ENCODE measurements at places on chromosomes 1 and 21.

GRCh38 chr1:171167785-171168184 lies 17.3 kb upstream of the FMO2 start:
- DNase-seq = no peak

DNA sequence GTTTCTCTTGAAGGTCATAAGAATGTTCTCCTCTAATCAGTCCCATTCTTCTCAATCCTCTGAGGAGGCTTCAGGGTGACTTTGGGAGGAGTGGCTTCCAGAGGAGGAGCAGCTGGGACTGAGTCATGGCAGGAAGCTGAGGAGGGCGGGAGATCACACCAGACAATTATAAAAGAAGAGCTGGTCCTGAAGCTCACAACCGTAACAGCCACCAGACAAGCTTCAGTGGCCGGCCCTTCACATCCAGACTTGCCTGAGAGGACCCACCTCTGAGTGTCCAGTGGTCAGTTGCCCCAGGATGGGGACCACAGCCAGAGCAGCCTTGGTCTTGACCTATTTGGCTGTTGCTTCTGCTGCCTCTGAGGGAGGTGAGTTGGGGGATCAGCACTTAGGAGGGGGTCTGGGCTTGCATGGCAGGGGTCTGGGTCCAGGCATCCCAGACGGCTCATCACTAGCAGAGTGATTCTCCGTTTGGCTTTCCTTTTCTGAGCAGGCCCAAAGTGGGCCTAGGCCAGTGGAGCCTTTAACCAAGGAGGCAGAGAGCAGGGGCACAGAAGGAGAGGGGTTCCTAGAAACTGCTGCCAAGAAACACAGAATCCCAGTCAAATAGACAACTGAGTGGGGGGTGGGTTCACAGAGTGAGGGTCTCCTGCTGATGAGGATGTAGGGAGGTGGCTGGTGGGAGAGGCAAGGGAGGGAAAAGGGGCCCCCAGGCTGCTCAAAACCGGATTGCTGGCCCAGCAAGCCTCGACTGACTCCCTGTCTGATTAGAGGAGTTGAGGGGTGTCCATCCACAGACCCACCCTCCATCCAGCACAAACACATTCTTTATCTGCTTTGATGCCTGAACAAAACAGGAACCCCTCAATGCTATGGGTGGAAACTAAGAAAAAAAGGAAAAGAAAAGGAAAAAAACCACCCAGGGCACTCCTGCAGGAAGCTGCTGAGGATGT lies at the start of gene ECM1:
TSS of gene ECM1 (plus strand) at position 198 of the 953 bp plus-strand sequence. CDS start at position 299, 101 bp downstream.
- no peak for DNase-seq

DNA sequence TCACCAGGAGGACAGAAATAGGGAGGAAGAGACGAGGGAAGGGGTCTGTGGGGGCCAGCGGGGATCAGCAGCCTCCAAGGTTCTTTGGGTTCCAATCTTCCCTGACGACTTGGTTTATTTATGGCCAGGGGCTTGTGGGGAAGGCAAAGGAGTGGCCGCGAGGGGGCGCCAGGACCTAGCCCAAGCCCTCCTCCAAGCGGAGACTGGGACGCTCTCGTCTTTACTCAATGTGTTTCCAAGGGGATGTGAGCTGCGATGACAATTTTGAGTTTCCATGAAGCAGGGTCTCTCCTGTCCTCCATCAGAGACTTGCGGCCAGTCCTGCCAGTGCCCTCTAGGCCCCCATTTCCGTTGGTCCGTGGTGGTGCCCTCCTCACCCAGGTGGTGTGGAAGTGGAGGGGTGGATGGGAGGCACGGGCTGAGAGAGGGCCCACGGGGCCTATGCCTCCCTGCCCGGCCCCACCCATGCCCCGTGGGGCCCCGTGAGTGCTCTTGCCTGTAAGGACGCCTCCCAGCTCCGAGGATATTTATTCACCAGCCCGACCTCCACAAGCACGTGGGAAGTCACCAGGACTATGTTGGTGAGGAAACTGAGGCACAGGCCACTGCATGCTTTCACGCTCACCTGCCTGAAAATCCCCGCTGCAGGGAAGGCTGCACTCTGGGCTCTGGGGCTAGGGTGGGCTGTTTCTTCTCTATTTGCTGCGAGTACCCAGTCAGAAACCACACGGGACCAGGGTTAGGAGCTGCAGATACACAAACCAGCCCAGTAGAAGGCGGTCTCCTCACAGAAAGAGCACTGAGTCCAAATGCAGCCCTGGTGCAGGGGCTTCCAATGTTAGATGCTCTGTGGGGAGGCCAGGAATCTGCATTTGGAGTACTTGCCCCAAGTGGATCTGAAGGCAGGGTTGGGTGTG lies 26.5 kb downstream of the DMRTB1 start:
- peak; percentile 81 for DNase-seq

DNA sequence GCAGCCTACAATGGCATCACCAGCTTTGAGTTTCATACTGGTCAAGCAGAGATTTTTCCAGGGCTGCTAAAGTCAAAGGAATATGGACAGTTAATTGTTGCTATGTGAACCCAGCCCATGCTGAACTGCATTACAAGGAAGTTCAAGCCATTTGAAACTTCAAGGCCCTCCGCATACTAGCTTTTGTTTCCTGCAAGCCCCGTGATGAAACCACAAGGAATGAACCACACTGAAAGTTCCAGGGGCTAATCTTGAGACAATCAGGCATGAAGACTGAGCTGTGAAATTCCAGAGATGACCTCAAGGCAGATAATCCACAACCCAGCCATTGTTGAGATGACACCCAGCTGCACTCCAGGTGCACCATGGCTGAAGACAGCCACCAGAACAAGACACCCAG lies 180.8 kb downstream of the C1orf21 start:
- DNase-seq = no peak

DNA sequence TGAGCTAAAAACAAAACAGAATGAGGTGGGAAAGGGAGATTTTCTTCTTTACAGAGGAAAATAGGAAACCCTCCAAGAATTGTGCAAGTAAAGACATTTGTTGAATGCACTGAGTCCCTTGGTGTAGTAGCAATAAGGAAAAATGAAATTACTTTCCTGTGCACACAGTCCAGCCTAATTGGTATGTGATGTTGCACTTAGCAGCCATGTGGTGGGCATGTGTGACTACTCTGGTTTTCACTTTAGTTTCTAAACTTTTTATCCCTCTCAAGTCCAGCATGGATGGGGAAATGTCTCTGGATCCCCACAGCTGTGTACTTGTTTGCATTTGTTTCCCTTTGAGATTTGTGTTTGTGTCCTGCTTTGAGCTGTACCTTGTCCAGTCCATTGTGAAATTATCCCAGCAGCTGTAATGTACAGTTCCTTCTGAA lies 7.1 kb upstream of the AGO3 start:
- DNase-seq = no peak

GRCh38 chr1:89489047-89489729 lies 35.4 kb upstream of the LRRC8B start:
- no peak for DNase-seq

DNA sequence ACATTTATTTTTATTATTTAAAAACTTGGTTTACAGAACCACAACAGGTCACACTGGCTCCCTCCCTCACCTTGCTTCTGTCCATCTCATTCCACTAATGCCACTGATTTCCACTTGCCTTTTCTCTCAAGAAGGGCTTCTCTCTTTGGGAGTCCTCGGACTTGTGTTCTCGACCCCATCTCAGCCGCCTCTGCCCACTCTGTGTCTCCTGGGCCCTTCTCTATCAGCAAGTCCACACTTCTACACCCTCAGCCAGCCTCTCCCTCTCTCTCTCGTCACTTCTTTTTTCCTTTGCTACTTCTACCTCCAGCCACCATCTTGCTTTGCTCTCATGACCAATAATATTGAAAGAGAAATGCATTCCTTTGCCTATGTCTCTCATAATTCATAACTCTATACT lies 129.4 kb downstream of the HMGB4 start:
- no peak for DNase-seq

DNA sequence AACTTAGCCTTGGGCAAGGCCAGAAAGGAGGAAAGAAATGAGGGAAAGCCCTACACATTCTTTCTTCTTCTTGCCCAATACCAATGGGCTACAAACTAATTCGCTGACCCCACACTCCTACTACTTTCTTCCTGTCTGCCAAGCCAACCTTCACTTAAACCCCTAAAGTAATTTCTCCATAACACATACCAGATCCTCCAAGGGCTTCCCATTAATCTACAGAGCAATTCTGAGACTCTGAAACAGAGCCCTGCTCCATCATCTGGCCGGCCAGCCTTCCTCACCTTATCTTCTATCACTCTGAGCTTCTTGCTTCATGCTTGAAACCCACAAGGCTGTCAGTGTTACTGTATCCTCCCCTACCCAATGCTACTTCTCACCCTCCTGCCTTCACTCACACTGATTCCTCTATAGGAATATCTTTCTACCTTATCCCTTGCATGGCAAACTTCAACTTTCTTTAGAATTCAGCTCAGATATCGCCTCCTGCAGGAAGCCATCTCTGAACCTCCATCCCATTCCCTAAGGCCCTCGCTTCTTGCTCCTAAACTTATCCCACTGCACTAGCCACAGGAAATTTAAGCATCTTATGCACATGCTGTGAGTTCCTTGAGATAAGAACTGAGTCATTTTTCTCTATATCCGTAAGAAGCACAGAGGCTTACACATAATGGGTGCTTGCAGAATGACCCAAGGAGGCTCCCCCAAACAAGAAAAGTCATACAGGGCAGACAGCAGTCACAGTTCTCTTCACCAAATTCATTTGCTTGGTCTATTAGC lies 81.9 kb downstream of the JAK1 start:
- DNase-seq = no peak

DNA sequence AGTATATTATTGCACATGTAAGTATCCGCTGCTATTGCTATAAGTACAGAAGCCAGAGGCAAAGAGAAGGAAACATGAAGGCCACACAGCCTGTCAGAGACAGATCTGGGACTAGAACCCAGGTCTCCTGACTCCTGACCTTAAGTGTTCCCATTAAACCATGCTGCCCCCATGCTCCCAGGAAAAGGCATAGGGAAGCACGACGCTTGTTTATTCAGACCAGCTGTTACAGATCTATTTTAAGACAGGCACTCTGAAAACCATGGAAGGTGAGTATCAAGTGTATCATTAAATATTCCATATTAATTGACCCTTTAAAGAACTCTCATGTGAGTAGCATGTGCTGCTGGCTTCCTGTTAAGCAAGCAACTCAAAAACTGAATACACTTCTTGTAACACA lies 11.4 kb downstream of the VAV3 start:
- DNase-seq = no peak

DNA sequence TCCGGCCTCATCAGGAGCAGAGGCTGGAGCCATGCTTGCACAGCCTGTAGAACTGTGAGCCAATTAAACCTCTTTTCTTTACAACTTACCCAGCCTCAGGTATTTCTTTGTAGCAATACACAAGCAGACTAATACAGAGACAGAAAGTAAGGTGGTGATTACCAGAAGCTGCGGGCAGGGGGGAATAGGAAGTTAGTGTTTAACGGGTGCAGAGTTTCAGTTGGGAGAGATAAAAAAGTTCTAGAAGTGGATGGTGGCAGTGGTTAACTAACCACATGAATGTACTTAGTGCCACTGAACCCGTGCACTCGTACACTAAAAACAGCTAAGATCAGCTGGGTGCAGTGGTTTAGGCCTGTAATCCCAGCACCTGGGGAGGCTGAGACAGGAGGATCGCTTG lies 80.4 kb upstream of the TARDBP start:
- no peak for DNase-seq

DNA sequence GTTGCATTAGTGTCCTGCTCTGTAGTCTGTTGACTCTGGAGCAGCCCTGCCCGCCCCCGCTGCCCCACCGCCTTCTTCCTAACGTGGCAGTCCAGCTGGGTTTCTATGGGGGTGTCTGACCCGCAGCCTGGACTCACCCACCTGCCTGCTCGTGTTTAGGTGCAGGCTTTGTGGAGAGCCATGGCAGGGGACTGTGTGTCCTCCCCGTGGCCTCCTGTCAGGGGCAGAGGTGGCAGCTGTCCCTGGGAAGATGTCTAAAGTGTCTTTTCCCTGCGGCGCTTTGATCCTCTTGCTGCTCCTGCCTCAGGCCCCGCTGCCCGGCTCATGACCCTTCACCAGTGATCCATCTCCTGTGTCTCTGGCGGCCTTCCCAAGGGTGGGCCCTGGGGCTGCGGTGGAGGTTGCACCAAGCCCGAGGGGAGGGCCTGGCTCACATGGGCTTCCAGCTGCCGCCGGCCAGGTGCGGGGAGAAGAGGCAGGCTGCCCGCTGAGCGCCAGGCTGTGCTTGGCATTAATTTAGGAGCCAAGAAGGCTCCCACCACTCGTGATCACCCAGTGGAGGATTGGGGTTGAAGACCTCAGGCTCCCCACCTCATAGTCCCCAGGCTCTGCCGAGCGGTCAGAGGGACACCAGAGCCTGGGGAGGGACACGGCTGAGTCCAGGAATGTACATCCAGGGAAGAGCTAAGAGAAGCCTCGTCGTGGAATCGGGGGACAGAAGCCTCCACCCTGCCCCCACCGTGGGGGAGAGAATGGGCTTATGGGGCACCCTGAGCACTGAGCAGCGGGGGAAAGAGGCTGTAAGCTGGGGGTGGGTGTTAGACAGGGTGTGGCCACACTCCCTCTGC lies 44.1 kb downstream of the COL18A1 start:
- no peak for DNase-seq

GRCh38 chr1:2101946-2102345 lies 51.7 kb downstream of the PRKCZ start:
- no peak for DNase-seq

GRCh38 chr1:60222360-60223115 lies 149.0 kb upstream of the C1orf87 start:
- no peak for DNase-seq

DNA sequence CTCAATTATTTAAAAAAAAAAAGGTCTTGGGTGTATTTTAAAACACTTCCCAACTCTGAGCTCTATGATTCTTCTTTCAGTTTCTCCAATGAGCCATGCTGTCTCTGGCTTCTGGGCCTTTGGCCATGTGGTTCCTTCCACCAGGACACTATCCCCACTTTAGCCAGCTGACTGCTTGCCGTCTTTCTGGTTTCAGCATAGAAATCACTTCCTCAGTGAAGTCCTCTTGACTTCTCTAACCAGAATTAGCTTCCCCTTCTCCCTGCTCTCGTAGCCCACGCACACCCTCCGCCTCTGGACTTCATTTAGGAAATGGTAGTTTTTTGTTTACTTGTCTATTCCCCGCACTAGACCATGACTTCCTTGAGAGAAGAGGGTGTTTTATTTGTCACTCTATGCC lies 1.1 kb upstream of the DIO1 start:
- peak; percentile 24 for DNase-seq

- DNase-seq = no peak
Observed at GRCh38 chr1:200323856-200324400, 85.9 kb downstream of the ZNF281 start.

DNA sequence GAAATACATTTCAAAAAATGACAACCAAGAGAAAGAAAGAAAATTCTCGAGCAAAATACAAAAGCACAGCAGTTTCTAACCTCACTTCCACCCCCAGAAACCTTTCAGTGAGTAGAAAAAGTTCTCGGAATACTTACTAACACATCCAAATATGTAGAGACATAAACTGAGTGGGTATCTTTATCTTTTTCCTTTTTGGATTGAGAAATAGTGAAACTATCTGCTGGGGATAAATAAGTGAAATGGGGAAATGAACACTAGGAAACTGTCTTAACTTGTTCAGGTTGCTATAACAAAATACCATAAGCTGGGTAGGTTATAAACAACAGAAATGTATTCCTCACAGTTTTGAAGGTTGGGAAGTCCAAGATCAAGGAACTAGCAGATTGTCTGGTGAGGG lies 72.0 kb downstream of the VCAM1 start:
- DNase-seq = no peak

Measured in posterior cingulate gyrus (tissue), 11 donors.